Ammon's horn (tissue), 1 donor: ENCODE measurements at places on chromosomes 2 and 18.

DNA sequence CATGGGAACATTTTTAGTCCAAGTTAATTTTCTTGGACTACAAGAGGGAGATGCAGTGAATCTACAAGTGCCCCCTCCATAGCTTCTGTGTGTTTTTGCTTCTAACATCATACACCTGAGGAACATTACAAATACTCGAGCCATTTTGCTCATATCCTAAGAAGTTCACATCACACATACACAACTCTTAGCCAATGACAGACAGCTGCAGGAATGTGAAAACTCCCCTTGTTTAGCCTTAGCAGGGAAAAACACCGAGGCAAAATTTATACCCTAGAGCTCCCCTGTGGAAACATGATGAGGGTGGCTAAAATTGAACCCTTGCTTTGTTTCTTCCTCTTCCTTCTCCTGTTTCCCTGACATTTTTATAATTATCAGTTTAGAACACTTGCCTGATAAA, 928.3 kb upstream of the NRXN1 start:
- DNase-seq: no peak

- no peak for DNase-seq
Observed at GRCh38 chr2:48059975-48060374, 153.7 kb upstream of the FBXO11 start.

- DNase-seq: no peak
Observed at GRCh38 chr2:234285541-234285940, 211.3 kb downstream of the ARL4C start.

DNA sequence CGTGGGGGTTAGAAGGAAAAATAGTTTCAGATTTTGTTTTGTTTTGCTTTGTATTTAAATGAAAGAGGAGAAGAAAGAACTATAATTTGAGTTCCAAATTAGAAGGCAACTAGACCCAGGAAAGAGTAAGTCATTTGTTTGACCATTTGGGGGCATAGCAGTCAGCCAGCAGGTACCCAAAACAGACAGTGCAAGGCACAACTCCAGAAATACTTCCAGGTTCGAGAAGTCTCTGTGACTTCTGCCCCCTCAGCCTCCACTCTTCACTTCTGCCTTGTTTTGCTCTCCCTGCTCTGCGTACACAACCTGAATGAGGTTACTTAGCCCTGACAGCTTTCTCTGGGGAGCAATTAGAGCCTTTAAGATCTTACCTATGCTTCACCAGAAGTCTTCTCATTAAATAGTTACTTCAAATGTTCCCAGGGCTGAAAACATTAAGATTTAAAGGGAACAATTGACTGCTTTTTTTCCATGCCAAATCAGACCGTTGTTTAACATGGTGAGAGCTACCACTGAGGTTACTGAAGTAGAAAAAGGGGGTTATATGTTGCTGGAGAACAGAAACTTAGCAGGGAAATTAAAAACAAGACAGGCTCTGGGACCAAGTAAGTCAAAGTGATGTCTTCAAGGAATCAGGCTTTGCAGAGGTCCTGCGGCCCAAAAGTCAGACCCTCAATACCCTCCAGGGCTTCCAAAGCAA, 216.9 kb downstream of the BCL11A start:
- no peak for DNase-seq

- DNase-seq: no peak
Observed at GRCh38 chr2:209307161-209308001, 116.5 kb upstream of the MAP2 start.

DNA sequence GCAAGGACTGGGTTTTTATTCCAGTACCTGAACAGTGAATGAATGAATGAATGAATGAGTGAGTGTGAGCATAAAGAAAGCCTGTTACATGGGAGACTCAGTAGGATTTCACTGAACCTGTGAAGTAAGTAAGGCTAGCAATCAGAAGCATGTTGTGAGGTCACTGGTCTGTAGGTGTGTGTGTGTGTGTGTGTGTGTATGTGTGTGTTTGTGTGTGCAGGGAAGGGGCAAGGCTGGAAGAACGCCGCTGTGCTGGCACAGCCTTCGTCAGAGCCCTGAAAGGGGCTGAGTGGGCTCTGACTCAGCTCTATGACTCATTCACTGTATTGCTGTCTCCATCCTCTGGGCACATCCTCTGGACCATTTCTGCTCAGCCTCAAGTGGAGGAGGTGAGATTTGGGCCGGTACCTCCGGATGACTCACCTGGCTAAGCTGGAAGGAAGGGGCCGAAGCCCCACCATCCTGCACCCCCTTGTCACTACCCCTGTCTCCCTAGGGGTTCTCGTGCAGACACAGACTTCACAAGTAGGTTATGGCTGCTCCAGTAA, 51.4 kb upstream of the MRPL33 start:
- DNase-seq: no peak

GRCh38 chr2:216880509-216881184, 20.8 kb upstream of the TNP1 start:
- no peak for DNase-seq

- DNase-seq: no peak
Observed at GRCh38 chr2:67374949-67375348, 22.2 kb upstream of the ETAA1 start.

- peak; percentile 54 for DNase-seq
Observed at GRCh38 chr2:223727562-223727961, 109.8 kb downstream of the AP1S3 start.
